AML-193 (cell line): ENCODE measurements at places on chromosomes 2 and 18.

- DNase-seq: no peak
Observed at GRCh38 chr2:32357318-32358110, 691 bp downstream of the BIRC6 start.

- DNase-seq: no peak
Observed at GRCh38 chr2:174005801-174006419, 40.7 kb upstream of the SP3 start.

DNA sequence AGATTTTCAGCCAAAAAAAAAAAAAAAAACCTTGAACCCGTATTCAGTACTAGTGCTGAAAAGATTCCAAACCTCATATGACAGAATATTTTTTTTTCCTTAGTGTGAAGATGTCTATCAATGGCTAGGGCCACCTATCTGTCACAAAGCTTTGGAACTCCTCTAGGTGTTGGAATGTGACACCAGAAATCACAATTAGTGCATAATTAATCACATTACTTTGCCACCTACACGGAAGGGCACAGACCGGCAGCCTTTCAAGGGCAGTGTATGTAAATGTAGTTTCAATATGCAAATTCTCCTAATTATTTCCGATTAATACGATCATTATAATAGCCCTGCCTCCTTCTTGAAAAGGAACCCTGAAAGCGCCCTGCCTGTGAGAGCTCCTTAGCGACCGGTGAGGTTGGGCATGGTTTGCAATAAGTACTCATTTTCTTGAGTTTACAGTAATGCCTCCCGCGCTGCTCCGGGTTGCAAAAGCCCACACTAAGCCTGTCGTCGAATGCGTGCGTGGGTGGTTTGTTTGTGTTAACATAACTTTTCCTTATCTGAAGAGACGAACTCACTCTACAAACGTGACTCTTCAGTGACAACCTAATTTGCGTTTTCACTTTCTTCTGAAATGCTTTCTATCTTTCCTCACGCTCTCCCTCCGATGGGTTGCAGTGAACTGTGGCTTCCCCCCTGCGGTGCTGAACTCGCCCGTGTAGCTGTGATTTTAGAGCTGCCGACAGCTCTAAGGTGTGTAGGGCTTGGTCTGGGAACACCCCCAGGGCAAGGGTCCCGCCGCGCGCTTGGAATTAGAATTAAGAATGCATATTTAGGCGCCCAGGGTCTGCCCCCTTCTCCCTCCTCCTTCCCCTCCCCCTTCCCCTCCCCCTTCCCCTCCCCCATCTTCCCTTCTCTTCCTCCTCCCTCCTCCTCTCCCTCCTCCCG lies 765 bp upstream of the ID2 start:
- peak; percentile 44 for DNase-seq

GRCh38 chr2:207884127-207884526 lies 114.4 kb upstream of the FZD5 start:
- DNase-seq: no peak

- DNase-seq: no peak
Observed at GRCh38 chr18:8416212-8417019, 192.8 kb upstream of the RAB12 start.

- DNase-seq: peak; percentile 67
Observed at GRCh38 chr2:201363857-201364560, 6.9 kb upstream of the FLACC1 start.

GRCh38 chr2:145161656-145162055 lies 641.7 kb upstream of the ZEB2 start:
- peak; percentile 55 for DNase-seq

GRCh38 chr2:96267159-96267971 lies 1.3 kb downstream of the CIAO1 start:
- DNase-seq: peak; percentile 57
